Pulmonary artery endothelial cell (primary cell): ENCODE measurements at places on chromosomes 12 and 14. TPM values are rescaled to one million over a fixed set of nuclear protein-coding genes. Genes with fewer than 3 reads are reported as not detected.

The CD163L1 gene
- total RNA-seq: 1.3 and 2.0 TPM in 2 replicates

The CDKL1 gene
- 19.9 and 45.8 TPM in 2 replicates for total RNA-seq

The NCOR2 gene
- total RNA-seq: 37.2 and 43.5 TPM in 2 replicates

The SLCO1B1 gene
- not detected in 2 replicates for total RNA-seq

The OTOGL gene
- 0.63 and 5.3 TPM in 2 replicates for total RNA-seq

The RD3L gene
- not detected in 2 replicates for total RNA-seq

The ART4 gene
- total RNA-seq: 18.7 and 74.4 TPM in 2 replicates

The ANO6 gene
- 72.0 and 73.8 TPM in 2 replicates for total RNA-seq

The CYP46A1 gene
- total RNA-seq: under 0.01 and 0.07 TPM in 2 replicates

The CFAP251 gene
- total RNA-seq: 1.7 and 5.5 TPM in 2 replicates

The DLST gene
- 66.0 and 75.3 TPM in 2 replicates for total RNA-seq

The CYP27B1 gene
- 0.35 and 0.66 TPM in 2 replicates for total RNA-seq

The TPCN1 gene
- 8.2 and 10.8 TPM in 2 replicates for total RNA-seq

The MIPOL1 gene
- 23.7 and 26.3 TPM in 2 replicates for total RNA-seq

The RNASE4 gene
- 4.2 and 18.6 TPM in 2 replicates for total RNA-seq

The SNAPC1 gene
- total RNA-seq: 12.3 and 20.4 TPM in 2 replicates

The KLRK1 gene
- total RNA-seq: not detected in 2 replicates

The PZP gene
- 0.14 and 0.40 TPM in 2 replicates for total RNA-seq

The EML5 gene
- total RNA-seq: under 0.01 and 0.14 TPM in 2 replicates

The LRP1-AS gene
- total RNA-seq: not detected in 2 replicates

The RPGRIP1 gene
- total RNA-seq: not detected in 2 replicates

The RIMBP2 gene
- not detected in 2 replicates for total RNA-seq

The MGP gene
- total RNA-seq: 56.4 and 196 TPM in 2 replicates

The TAS2R8 gene
- 0.13 TPM in 1 of 2 replicates, not detected in the other for total RNA-seq

The JAG2 gene
- 46.9 and 49.9 TPM in 2 replicates for total RNA-seq

The POLE2 gene
- total RNA-seq: 14.8 and 18.2 TPM in 2 replicates

The RIMKLB gene
- total RNA-seq: 54.4 and 130 TPM in 2 replicates

The ERBB3 gene
- total RNA-seq: 0.07 and 0.11 TPM in 2 replicates

The PTCSC3 gene
- not detected in 2 replicates for total RNA-seq

The B4GALNT3 gene
- not detected in 2 replicates for total RNA-seq

The TOMM20L gene
- not detected in 2 replicates for total RNA-seq

The ZNF891 gene
- 0.53 and 0.88 TPM in 2 replicates for total RNA-seq

The DNM1L gene
- total RNA-seq: 77.6 and 99.1 TPM in 2 replicates

The CELA1 gene
- total RNA-seq: not detected in 2 replicates

The MORN3 gene
- total RNA-seq: 0.63 and 1.6 TPM in 2 replicates

The TAPBPL gene
- total RNA-seq: 5.4 and 6.5 TPM in 2 replicates

The DHRS2 gene
- total RNA-seq: 0.07 and 0.21 TPM in 2 replicates

The SIX6 gene
- total RNA-seq: not detected in 2 replicates

The SCNN1A gene
- total RNA-seq: 0.13 TPM in 1 of 2 replicates, not detected in the other

The RIPK3 gene
- total RNA-seq: 3.7 and 3.9 TPM in 2 replicates

The NRXN3 gene
- total RNA-seq: 0.04 and 0.07 TPM in 2 replicates

The DACT1 gene
- 0.35 and 0.40 TPM in 2 replicates for total RNA-seq

The LTBP2 gene
- total RNA-seq: 122 and 232 TPM in 2 replicates

The ACAD10 gene
- total RNA-seq: 9.5 and 10.7 TPM in 2 replicates

The WSB2 gene
- 96.1 and 96.8 TPM in 2 replicates for total RNA-seq

The PAWR gene
- 99.3 and 123 TPM in 2 replicates for total RNA-seq

The GALNT9 gene
- total RNA-seq: 0.11 and 0.33 TPM in 2 replicates

The IL26 gene
- total RNA-seq: not detected in 2 replicates

The LMNTD1 gene
- total RNA-seq: not detected in 2 replicates

The KRT83 gene
- not detected in 2 replicates for total RNA-seq

The ACSM4 gene
- not detected in 2 replicates for total RNA-seq
